Lung (tissue), 17 donors: ENCODE measurements at places on chromosomes 6 and 20. TPM values are rescaled to one million over a fixed set of nuclear protein-coding genes. Genes with fewer than 3 reads are reported as not detected.

LHFPL5 gene
- polyA plus RNA-seq = not detected

LRRN4 gene
- 26.9 TPM for polyA plus RNA-seq

DNA sequence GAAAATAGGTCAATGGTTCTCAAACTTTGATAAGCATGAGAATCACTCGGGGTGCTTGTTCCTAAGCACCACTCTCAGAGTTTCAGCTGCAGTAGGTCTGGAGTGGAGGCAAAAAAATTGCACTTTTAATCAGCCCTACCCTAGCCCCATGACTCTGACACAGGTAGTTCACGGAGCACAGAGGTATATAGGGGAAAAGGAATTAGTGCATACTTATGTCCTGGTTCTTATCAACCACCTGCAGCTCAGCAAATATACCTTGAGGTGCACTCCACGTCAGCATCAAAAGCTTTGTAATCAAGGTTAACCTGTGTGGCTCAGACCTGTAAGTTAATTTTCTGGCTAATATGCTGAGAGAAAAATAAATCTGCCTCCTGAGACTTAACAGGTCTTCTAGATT, 138.8 kb upstream of the HMGN3 start:
- H3K4me3 ChIP-seq = no peak overlapping the region
- peak; percentile 77 for DNase-seq
- H3K36me3 ChIP-seq = no peaks in the 10 kb centered on the region
- no peaks in the 10 kb centered on the region for H3K4me1 ChIP-seq
- no peak overlapping the region for H3K27ac ChIP-seq
- H3K27me3 ChIP-seq = no peaks in the 10 kb centered on the region

DNA sequence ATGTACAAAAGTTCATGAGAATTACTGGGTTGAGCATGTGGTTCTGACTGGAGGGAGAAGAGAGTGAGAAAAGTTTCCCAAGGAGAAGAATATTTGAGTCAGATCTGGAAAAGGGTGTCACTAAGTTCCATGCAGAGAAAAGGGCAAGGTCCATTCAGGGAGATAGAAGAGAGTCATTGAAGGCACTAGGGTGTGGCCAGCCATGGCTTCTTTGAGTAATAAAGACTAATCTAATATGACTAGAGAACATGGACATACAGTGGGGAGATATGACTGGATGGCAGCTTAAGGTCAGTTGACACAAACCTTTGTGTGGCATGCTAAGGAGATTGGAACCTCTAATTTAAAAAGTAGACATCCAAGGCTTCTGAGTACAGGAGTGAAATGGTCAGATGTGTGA, 10.7 kb upstream of the SLC17A4 start:
- no peak for DNase-seq
- no peaks in the 10 kb centered on the region for H3K27me3 ChIP-seq
- H3K4me3 ChIP-seq = no peak overlapping the region
- no peaks in the 10 kb centered on the region for H3K36me3 ChIP-seq
- no peaks in the 10 kb centered on the region for H3K4me1 ChIP-seq
- no peak overlapping the region for H3K27ac ChIP-seq

GRCh38 chr6:115514656-115515055, 546.0 kb downstream of the FRK start:
- H3K36me3 ChIP-seq = no peaks in the 10 kb centered on the region
- no peak overlapping the region for H3K27ac ChIP-seq
- no peaks in the 10 kb centered on the region for H3K27me3 ChIP-seq
- H3K4me3 ChIP-seq = no peak overlapping the region
- H3K4me1 ChIP-seq = no peaks in the 10 kb centered on the region
- DNase-seq = no peak

- H3K4me3 ChIP-seq = no peak overlapping the region
- no peak overlapping the region for H3K27ac ChIP-seq
- H3K4me1 ChIP-seq = no peaks in the 10 kb centered on the region
- H3K36me3 ChIP-seq = no peaks in the 10 kb centered on the region
Observed at GRCh38 chr20:42138729-42139128, 520.6 kb upstream of the CHD6 start.

- H3K27ac ChIP-seq = no peak overlapping the region
- H3K4me1 ChIP-seq = peaks cover 4% of the 10 kb centered on the region
- no peaks in the 10 kb centered on the region for H3K27me3 ChIP-seq
- DNase-seq = no peak
- H3K4me3 ChIP-seq = no peak overlapping the region
- no peaks in the 10 kb centered on the region for H3K36me3 ChIP-seq
Observed at GRCh38 chr20:51738877-51739447, 29.2 kb downstream of the ATP9A start.

- H3K27me3 ChIP-seq = no peaks in the 10 kb centered on the region
- H3K4me1 ChIP-seq = no peaks in the 10 kb centered on the region
- DNase-seq = no peak
- H3K4me3 ChIP-seq = no peak overlapping the region
- no peaks in the 10 kb centered on the region for H3K36me3 ChIP-seq
Observed at GRCh38 chr20:19690462-19690861, 67.6 kb upstream of the RIN2 start.

DNA sequence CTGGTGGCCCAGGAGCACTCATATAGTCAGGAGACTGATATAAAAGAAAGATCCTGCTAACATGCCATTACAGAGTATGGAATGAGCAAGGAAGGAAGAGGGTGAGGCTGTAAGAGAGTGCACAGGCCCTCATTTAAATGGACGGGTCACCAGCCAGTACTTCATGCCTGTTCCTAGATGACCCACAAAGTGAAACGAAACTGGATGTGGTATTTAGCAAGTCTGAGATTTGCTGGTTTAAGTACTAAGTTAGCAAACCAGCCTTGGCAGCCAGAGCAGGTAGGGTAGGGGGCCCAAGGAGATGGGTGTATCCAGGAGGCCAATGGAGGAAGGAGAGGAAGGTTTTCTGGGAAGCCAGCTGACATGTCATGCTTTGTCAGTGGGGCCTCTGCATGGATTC, 15.9 kb downstream of the NT5E start:
- no peak overlapping the region for H3K4me3 ChIP-seq
- H3K36me3 ChIP-seq = no peaks in the 10 kb centered on the region
- no peaks in the 10 kb centered on the region for H3K27me3 ChIP-seq
- no peak overlapping the region for H3K27ac ChIP-seq
- no peak for DNase-seq
- H3K4me1 ChIP-seq = peaks cover 17% of the 10 kb centered on the region

MOG gene
- polyA plus RNA-seq = not detected

DNA sequence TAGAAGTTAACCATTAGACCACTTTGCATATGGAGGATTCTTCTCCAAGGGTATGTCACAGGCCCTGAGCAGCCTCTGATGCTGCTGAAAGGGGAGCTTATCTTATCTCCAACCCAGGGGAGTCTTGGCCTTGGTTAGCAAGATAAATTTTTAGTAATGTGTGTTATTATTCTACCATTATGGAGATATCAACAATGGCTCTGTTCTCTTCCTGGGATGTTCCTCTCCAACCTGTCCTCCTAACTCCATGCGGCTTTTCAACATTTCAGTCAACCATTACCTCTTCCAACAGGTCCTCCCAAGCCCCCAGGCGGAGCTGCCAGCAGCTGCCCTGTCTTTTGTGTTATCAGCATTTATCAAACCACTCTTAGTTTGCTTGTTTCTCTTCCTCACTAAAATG, 48.4 kb upstream of the FOXC1 start:
- H3K4me1 ChIP-seq = no peaks in the 10 kb centered on the region
- H3K4me3 ChIP-seq = no peak overlapping the region
- DNase-seq = no peak
- no peak overlapping the region for H3K27ac ChIP-seq
- no peaks in the 10 kb centered on the region for H3K27me3 ChIP-seq
- no peaks in the 10 kb centered on the region for H3K36me3 ChIP-seq

DNA sequence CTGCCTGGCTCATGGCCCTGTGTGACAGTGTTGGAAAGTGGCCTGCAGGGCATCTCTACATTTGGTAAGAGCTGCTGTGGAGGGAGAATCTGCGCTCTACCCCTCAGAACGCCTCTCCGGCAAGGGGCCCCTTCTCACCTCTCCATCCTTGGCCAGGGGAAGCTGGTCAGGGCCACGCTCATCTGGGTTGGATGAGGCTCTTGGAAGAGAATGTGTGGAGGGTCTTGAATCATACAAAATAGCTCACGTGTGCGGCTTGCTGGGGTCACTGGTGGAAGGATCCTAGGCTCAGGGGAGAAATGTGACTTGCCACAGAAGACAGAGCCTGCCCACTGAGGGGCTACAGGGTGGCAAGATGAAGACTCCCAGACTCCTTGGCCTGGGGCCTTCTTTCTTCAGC, 105.0 kb downstream of the SCML4 start:
- no peak overlapping the region for H3K4me3 ChIP-seq
- no peaks in the 10 kb centered on the region for H3K27me3 ChIP-seq
- no peak overlapping the region for H3K27ac ChIP-seq
- DNase-seq = no peak
- no peaks in the 10 kb centered on the region for H3K4me1 ChIP-seq

DNA sequence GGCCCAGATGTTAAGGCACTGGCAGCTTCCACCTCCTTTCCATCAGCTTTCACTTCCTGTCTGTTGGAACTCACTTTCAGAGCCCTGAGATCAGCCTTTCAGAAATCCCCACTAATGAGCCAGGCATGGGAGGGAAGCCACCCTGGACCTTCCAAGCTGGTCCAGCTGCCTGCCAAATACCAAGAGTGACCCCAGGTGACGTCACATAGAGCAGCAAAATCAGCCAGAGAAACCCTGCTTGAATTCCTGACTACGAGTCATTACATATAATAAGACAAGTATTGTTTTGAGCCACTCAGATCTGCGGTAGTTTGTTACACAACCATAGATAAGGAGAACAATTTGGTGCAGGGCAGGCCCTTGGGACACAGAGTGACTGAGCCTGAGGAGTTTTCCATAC, 556.0 kb upstream of the JAG1 start:
- peaks cover 3% of the 10 kb centered on the region for H3K4me1 ChIP-seq
- H3K27ac ChIP-seq = no peak overlapping the region
- peak; percentile 63 for DNase-seq
- no peaks in the 10 kb centered on the region for H3K36me3 ChIP-seq
- no peaks in the 10 kb centered on the region for H3K27me3 ChIP-seq
- H3K4me3 ChIP-seq = no peak overlapping the region

GRCh38 chr6:112522587-112522986, 175.5 kb downstream of the RFPL4B start:
- no peak for DNase-seq
- H3K4me3 ChIP-seq = no peak overlapping the region
- no peaks in the 10 kb centered on the region for H3K4me1 ChIP-seq
- H3K36me3 ChIP-seq = no peaks in the 10 kb centered on the region
- peaks cover 13% of the 10 kb centered on the region for H3K27me3 ChIP-seq

- H3K4me1 ChIP-seq = peaks cover 7% of the 10 kb centered on the region
- no peaks in the 10 kb centered on the region for H3K36me3 ChIP-seq
- DNase-seq = peak; percentile 42
- H3K27ac ChIP-seq = no peak overlapping the region
Observed at GRCh38 chr6:119162134-119162775, 83.8 kb upstream of the FAM184A start.

SLC4A11 gene
- 6.5 TPM for polyA plus RNA-seq

- no peaks in the 10 kb centered on the region for H3K27me3 ChIP-seq
- H3K36me3 ChIP-seq = no peaks in the 10 kb centered on the region
- DNase-seq = no peak
Observed at GRCh38 chr6:142781129-142781528, 163.8 kb downstream of the HIVEP2 start.

DNA sequence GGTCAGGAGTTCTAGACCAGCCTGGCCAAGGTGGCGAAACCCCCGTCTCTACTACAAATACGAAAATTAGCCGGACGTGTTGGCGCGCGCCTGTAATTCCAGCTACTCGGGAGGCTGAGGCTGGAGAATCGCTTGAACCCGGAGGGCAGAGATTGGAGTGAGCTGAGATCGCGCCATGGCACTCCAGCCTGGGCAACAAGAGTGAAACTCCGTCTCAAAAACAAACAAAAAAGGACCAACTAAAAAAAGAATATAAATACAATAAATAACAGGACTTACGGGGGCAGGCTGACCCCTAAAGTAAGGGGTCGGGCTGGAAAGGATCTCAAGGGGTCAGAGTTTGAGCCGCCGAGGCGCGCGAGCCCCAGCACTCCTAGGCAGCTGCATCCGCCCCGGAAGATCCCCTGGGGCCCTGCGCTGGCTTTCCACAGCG, 509 bp upstream of the TPD52L2 start:
- H3K4me1 ChIP-seq = peaks cover 4% of the 10 kb centered on the region
- peak overlapping the region; percentile 62 for H3K4me3 ChIP-seq
- peaks cover 12% of the 10 kb centered on the region for H3K36me3 ChIP-seq
- H3K27ac ChIP-seq = peak overlapping the region; percentile 95
- no peaks in the 10 kb centered on the region for H3K27me3 ChIP-seq

DNA sequence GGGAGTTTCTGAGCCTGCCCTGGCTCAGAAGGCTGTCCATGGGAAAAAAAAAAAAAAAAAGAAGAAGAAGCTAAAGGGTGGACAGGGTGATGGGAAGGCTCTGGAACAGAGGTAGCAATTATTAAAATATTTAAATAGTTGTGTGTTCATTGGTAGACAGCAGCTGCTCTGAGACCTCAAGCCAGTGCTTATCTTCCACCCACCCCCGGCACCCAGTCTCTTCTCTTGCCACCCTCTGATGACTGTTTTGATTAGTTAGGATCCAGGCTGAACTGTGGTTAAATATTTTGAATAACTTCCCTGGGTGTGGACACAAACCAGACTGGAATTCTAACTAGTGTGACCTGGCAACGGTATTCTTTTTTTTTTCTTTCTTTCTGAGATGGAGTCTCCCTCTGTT, 16.9 kb upstream of the SRSF3 start:
- no peaks in the 10 kb centered on the region for H3K4me1 ChIP-seq
- H3K27ac ChIP-seq = no peak overlapping the region
- no peaks in the 10 kb centered on the region for H3K36me3 ChIP-seq
- no peaks in the 10 kb centered on the region for H3K27me3 ChIP-seq

- H3K27ac ChIP-seq = no peak overlapping the region
- peaks cover 8% of the 10 kb centered on the region for H3K4me1 ChIP-seq
- no peaks in the 10 kb centered on the region for H3K36me3 ChIP-seq
- DNase-seq = no peak
- no peak overlapping the region for H3K4me3 ChIP-seq
Observed at GRCh38 chr6:15510121-15510520, 152.7 kb downstream of the DTNBP1 start.

DNA sequence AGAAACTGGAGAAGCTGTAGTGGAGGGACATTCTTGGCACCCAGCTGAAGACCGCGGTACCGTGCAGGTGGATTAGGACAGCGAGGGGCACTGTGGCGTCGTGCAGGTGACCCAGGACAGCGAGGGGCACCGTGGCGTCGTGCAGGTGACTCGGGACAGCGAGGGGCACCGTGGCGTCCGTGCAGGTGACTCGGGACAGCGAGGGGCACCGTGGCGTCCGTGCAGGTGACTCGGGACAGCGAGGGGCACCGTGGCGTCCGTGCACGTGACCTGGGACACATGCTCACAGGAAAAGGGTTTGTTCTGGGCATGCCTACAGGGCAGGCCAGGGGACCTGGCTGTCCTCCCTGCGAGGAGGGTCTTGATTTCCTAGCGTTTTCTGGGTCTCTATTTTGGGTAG, 29.2 kb upstream of the SMOC2 start:
- H3K4me1 ChIP-seq = peaks cover 10% of the 10 kb centered on the region
- no peak overlapping the region for H3K4me3 ChIP-seq
- no peak for DNase-seq
- no peaks in the 10 kb centered on the region for H3K36me3 ChIP-seq

- DNase-seq = no peak
- no peaks in the 10 kb centered on the region for H3K4me1 ChIP-seq
- H3K27me3 ChIP-seq = no peaks in the 10 kb centered on the region
Observed at GRCh38 chr6:114897536-114897935, 554.7 kb upstream of the HS3ST5 start.

- no peak within 1 kb of the TSS for H3K4me3 ChIP-seq
- peak; percentile 16 for DNase-seq
- no peaks in the 10 kb centered on the region for H3K36me3 ChIP-seq
Observed at GRCh38 chr20:45308117-45308778, at the start of gene MATN4. Gene MATN4, minus strand, starts transcription at chr20:45308299. Its CDS starts 2,717 bp downstream, at chr20:45305582.
